ENCODE measurements at places on chromosomes 1 and 21. TPM values are rescaled to one million over a fixed set of nuclear protein-coding genes. Genes with fewer than 3 reads are reported as not detected.

Gene ATP5PB
- total RNA-seq = 115 TPM

Gene KRTAP19-4
- total RNA-seq = not detected

Gene RIMS3
- total RNA-seq = 1.2 TPM

Gene ADAMTSL4
- 0.29 TPM for total RNA-seq

Gene KLF17
- not detected for total RNA-seq

Gene PROK1
- total RNA-seq = not detected

Gene COL6A1
- total RNA-seq = 19.4 TPM

GRCh38 chr1:166140251-166140650 is 26.6 kb downstream of the FAM78B start:
- no peaks in the 10 kb centered on the region for H3K36me3 ChIP-seq
- no peak for DNase-seq
- H3K27ac ChIP-seq = no peak overlapping the region
- peaks cover 16% of the 10 kb centered on the region for H3K27me3 ChIP-seq

GRCh38 chr1:47776667-47777131 is 220.5 kb downstream of the TRABD2B start:
- no peaks in the 10 kb centered on the region for H3K4me1 ChIP-seq
- H3K4me3 ChIP-seq = no peak overlapping the region
- DNase-seq = no peak
- H3K27ac ChIP-seq = no peak overlapping the region

DNA sequence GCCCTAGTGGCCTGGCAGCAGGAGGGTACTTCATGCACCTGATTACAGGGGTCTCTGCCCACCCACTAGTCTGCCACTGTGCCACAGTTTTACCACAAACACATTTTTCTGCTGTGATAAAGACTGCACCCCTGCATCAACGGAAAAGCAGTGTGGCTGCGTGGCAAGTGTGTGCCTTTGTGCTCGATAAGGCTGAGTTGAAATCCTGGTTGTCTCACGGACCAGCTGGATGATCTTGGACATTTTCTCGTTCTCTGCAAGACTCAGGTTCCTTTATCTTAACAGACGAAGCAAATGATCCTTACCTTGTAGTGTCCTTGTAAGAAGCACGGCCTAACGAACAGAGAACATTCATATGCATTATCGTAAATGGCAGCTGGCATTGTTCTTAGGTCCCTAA is 10.2 kb downstream of the GRHL3 start:
- no peaks in the 10 kb centered on the region for H3K36me3 ChIP-seq
- H3K27ac ChIP-seq = no peak overlapping the region
- H3K4me3 ChIP-seq = no peak overlapping the region
- H3K4me1 ChIP-seq = peaks cover 2% of the 10 kb centered on the region

DNA sequence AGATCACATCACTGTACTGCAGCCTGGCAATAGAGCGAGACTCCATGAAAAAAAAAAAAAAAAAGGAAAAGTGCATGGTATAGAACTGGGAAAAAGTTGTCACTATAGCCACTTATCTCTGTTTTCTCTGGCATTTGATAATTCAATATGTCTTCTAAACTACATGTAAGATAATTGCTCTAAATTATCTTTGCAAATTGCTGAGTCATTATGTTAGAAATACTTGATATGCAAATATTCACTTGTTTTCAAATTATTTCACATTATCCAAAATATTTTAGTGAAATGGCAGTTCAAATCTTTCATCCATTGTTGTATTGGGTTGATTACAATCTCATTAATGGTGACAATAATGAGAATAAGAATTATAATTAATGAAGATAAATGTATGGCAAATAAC is 1455.1 kb downstream of the KCNT2 start:
- H3K27me3 ChIP-seq = no peaks in the 10 kb centered on the region
- H3K27ac ChIP-seq = no peak overlapping the region
- no peaks in the 10 kb centered on the region for H3K4me1 ChIP-seq

GRCh38 chr1:89563957-89564604 is 39.5 kb downstream of the LRRC8B start:
- H3K4me3 ChIP-seq = no peak overlapping the region
- H3K4me1 ChIP-seq = peaks cover 37% of the 10 kb centered on the region
- DNase-seq = no peak
- no peak overlapping the region for H3K27ac ChIP-seq

- no peak for DNase-seq
- peaks cover 66% of the 10 kb centered on the region for H3K27me3 ChIP-seq
- H3K27ac ChIP-seq = no peak overlapping the region
- H3K4me1 ChIP-seq = no peaks in the 10 kb centered on the region
- no peaks in the 10 kb centered on the region for H3K36me3 ChIP-seq
These were observed 152.8 kb downstream of the ZSCAN20 start for GRCh38 chr1:33624991-33625870.

- H3K27ac ChIP-seq = no peak overlapping the region
- H3K4me3 ChIP-seq = no peak overlapping the region
- H3K4me1 ChIP-seq = peaks cover 24% of the 10 kb centered on the region
- H3K27me3 ChIP-seq = no peaks in the 10 kb centered on the region
- H3K36me3 ChIP-seq = no peaks in the 10 kb centered on the region
These were observed 60.1 kb downstream of the AGPAT3 start for GRCh38 chr21:43925096-43925481.

- peak overlapping the region; percentile 57 for H3K27ac ChIP-seq
- H3K36me3 ChIP-seq = peaks cover 3% of the 10 kb centered on the region
- peak overlapping the region; percentile 54 for H3K4me3 ChIP-seq
- H3K27me3 ChIP-seq = no peaks in the 10 kb centered on the region
- no peak for DNase-seq
- H3K4me1 ChIP-seq = peaks cover 98% of the 10 kb centered on the region
These were observed 28.7 kb downstream of the RCSD1 start for GRCh38 chr1:167658574-167659328.

DNA sequence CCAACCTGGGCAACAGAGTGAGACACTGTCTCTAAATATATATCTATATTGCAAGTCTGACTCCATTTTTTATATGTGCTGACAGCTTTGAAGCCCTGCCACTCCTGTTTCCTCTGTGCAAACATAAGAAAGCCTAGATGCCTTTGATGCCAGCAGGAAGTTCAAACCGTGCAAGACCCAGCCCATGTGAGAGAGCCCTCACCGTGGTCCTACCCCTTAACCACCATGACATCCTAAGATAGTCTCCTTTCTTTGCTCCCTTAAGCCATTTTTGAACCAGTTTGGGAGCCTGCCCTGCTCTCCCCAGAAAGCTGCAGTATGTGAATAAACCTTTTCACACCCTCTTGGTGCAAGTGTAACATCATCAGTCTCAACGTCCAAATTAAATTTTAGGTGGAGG is 3.7 kb upstream of the DIPK1A start:
- H3K4me3 ChIP-seq = no peak overlapping the region
- H3K27me3 ChIP-seq = no peaks in the 10 kb centered on the region
- no peak overlapping the region for H3K27ac ChIP-seq
- no peaks in the 10 kb centered on the region for H3K36me3 ChIP-seq
- peaks cover 16% of the 10 kb centered on the region for H3K4me1 ChIP-seq
- peak; percentile 80 for DNase-seq

DNA sequence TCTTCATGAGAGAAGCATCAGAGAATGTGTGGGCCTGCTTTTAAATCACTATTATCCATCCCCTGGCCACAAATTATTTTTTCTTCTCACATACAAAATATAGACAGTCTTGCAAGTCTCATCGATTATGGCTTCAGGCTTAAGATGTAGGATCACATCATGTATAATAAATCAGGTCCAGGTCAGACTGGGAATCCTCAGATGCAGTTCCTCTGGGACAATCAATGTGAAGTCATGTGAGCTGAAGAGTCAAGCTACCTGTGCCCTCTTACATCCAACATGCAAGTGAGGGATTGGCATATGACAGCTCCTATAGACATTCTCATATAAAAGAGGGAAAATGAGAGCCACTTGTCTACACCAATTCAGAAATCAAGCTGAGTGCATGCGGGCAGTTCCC is 631.8 kb downstream of the PTPRU start:
- no peak overlapping the region for H3K4me3 ChIP-seq
- peaks cover 31% of the 10 kb centered on the region for H3K27me3 ChIP-seq
- DNase-seq = no peak
- no peaks in the 10 kb centered on the region for H3K4me1 ChIP-seq
- no peak overlapping the region for H3K27ac ChIP-seq

DNA sequence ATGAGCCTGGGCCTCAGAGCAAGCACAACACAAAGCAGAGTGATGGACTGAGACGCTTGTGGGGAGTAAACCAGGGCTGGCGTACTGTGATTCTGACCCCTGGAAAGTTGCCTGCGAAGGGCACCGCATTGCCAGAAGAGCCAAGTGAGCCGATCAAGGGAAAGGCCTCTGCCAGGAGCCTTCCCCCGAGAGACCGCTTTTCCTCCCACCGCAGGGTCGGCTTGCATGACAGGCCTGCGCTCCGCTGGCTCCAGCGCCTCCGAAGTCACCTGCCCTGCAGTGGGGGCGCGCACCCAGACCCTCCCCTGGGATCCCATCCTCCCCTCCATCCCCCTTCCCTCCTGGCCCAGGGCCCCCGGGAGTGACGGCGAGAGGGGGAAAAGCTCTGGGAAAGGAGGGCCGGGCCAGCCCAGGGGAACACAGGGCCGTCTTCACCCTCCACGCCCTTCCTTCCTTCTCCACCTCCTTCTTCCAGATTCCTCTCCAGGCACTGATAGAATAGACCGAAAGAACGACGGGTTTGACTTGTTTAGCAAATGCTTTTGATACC is 165.0 kb downstream of the TRIM33 start:
- no peaks in the 10 kb centered on the region for H3K27me3 ChIP-seq
- H3K4me1 ChIP-seq = peaks cover 39% of the 10 kb centered on the region
- H3K27ac ChIP-seq = peak overlapping the region; percentile 96
- peak overlapping the region; percentile 93 for H3K4me3 ChIP-seq

- DNase-seq = no peak
- H3K36me3 ChIP-seq = no peaks in the 10 kb centered on the region
- H3K27ac ChIP-seq = no peak overlapping the region
- no peaks in the 10 kb centered on the region for H3K4me1 ChIP-seq
- H3K27me3 ChIP-seq = no peaks in the 10 kb centered on the region
These were observed 34.6 kb downstream of the TNR start for GRCh38 chr1:175708787-175709186.

GRCh38 chr1:157960773-157961172 is 32.7 kb upstream of the KIRREL1 start:
- no peak overlapping the region for H3K4me3 ChIP-seq
- no peak overlapping the region for H3K27ac ChIP-seq
- no peak for DNase-seq
- peaks cover 14% of the 10 kb centered on the region for H3K4me1 ChIP-seq

- H3K36me3 ChIP-seq = peaks cover 2% of the 10 kb centered on the region
- no peaks in the 10 kb centered on the region for H3K4me1 ChIP-seq
- H3K27ac ChIP-seq = no peak overlapping the region
- DNase-seq = no peak
- H3K27me3 ChIP-seq = peaks cover 41% of the 10 kb centered on the region
- H3K4me3 ChIP-seq = no peak overlapping the region
These were observed 27.5 kb downstream of the TMEM51 start for GRCh38 chr1:15180945-15181523.
